Thoracic aorta endothelial cell (primary cell): ENCODE measurements at places on chromosomes 3 and 15. TPM values are rescaled to one million over a fixed set of nuclear protein-coding genes. Genes with fewer than 3 reads are reported as not detected.

The ERC2 gene
- 2.8 and 3.2 TPM in 2 replicates for total RNA-seq

The KNL1 gene
- 62.6 and 107 TPM in 2 replicates for total RNA-seq

The PTH1R gene
- 0.36 TPM in 1 of 2 replicates, not detected in the other for total RNA-seq

The DZIP1L gene
- total RNA-seq: 13.8 and 23.6 TPM in 2 replicates

The LPCAT4 gene
- total RNA-seq: 13.6 and 20.1 TPM in 2 replicates

The OSTN gene
- not detected in 2 replicates for total RNA-seq

The GPR27 gene
- 0.07 TPM in 1 of 2 replicates, not detected in the other for total RNA-seq

The FBN1 gene
- 48.0 and 108 TPM in 2 replicates for total RNA-seq

The SI gene
- not detected in 2 replicates for total RNA-seq

The DAZL gene
- not detected in 2 replicates for total RNA-seq

The REC114 gene
- not detected in 2 replicates for total RNA-seq

The RBPMS2 gene
- total RNA-seq: 0.13 and 0.65 TPM in 2 replicates

The SLC2A2 gene
- total RNA-seq: not detected in 2 replicates

The DGKG gene
- total RNA-seq: 0.13 and 0.36 TPM in 2 replicates

The ZNF501 gene
- 4.3 and 4.7 TPM in 2 replicates for total RNA-seq

The FRMD5 gene
- 9.2 and 25.8 TPM in 2 replicates for total RNA-seq

The AGBL1 gene
- not detected in 2 replicates for total RNA-seq

The TMEM89 gene
- total RNA-seq: not detected in 2 replicates

The CX3CR1 gene
- total RNA-seq: not detected in 2 replicates

The QRICH1 gene
- 137 and 168 TPM in 2 replicates for total RNA-seq

The ECE2 gene
- total RNA-seq: not detected in 2 replicates

The STRIT1 gene
- total RNA-seq: not detected in 2 replicates

The GPR62 gene
- 0.07 TPM in 1 of 2 replicates, not detected in the other for total RNA-seq

The SOX14 gene
- not detected in 2 replicates for total RNA-seq

The ADGRG7 gene
- not detected in 2 replicates for total RNA-seq

The LRRIQ4 gene
- total RNA-seq: under 0.01 and 0.07 TPM in 2 replicates

The FHIT gene
- 1.4 and 2.5 TPM in 2 replicates for total RNA-seq

The BHLHE40 gene
- total RNA-seq: 23.7 and 31.0 TPM in 2 replicates

The VIPR1 gene
- 0.14 and 3.2 TPM in 2 replicates for total RNA-seq

The RFC4 gene
- 38.7 and 49.8 TPM in 2 replicates for total RNA-seq

The HDC gene
- not detected in 2 replicates for total RNA-seq

The GABRB3 gene
- 0.40 and 0.57 TPM in 2 replicates for total RNA-seq

The NMNAT3 gene
- total RNA-seq: 0.27 and 0.86 TPM in 2 replicates

The MORC1 gene
- total RNA-seq: not detected in 2 replicates

The GREM1 gene
- 0.07 and 0.13 TPM in 2 replicates for total RNA-seq

The IGSF10 gene
- not detected in 2 replicates for total RNA-seq

The TLR9 gene
- under 0.01 TPM in 1 of 2 replicates, not detected in the other for total RNA-seq

The ST3GAL6 gene
- total RNA-seq: 21.5 and 36.7 TPM in 2 replicates

The CMTM8 gene
- 2.3 and 5.6 TPM in 2 replicates for total RNA-seq

The DISP2 gene
- 0.14 and 0.27 TPM in 2 replicates for total RNA-seq

The ZPLD1 gene
- under 0.01 TPM in 1 of 2 replicates, not detected in the other for total RNA-seq

The CCR8 gene
- not detected in 2 replicates for total RNA-seq

The CACNA2D2 gene
- under 0.01 TPM in 2 replicates for total RNA-seq
